ENCODE measurements at places on chromosomes 16 and 17. TPM values are rescaled to one million over a fixed set of nuclear protein-coding genes. Genes with fewer than 3 reads are reported as not detected.

GRCh38 chr16:21997697-21998480 lies 3.0 kb downstream of the PDZD9 start:
- no peaks in the 10 kb centered on the region for H3K27me3 ChIP-seq
- H3K36me3 ChIP-seq: no peaks in the 10 kb centered on the region
- H3K4me3 ChIP-seq: no peak overlapping the region
- peaks cover 12% of the 10 kb centered on the region for H3K4me1 ChIP-seq
- peak; percentile 19 for DNase-seq
- H3K27ac ChIP-seq: peak overlapping the region; percentile 34

- no peaks in the 10 kb centered on the region for H3K36me3 ChIP-seq
- no peaks in the 10 kb centered on the region for H3K27me3 ChIP-seq
- no peak for DNase-seq
- peaks cover 14% of the 10 kb centered on the region for H3K4me1 ChIP-seq
Measured at GRCh38 chr17:66943484-66943883, 21.0 kb upstream of the CACNG4 start.

GRCh38 chr16:57591086-57591869 lies 37.2 kb upstream of the ADGRG1 start:
- no peak overlapping the region for H3K4me3 ChIP-seq
- H3K27ac ChIP-seq: no peak overlapping the region
- H3K4me1 ChIP-seq: peaks cover 8% of the 10 kb centered on the region
- DNase-seq: peak; percentile 81

- H3K36me3 ChIP-seq: no peaks in the 10 kb centered on the region
- no peak overlapping the region for H3K4me3 ChIP-seq
- H3K4me1 ChIP-seq: no peaks in the 10 kb centered on the region
- no peak overlapping the region for H3K27ac ChIP-seq
- H3K27me3 ChIP-seq: no peaks in the 10 kb centered on the region
Measured at GRCh38 chr17:73652886-73653480, 8.7 kb upstream of the SDK2 start.

- H3K4me1 ChIP-seq: no peaks in the 10 kb centered on the region
- H3K27me3 ChIP-seq: no peaks in the 10 kb centered on the region
- no peak overlapping the region for H3K27ac ChIP-seq
- H3K4me3 ChIP-seq: no peak overlapping the region
Measured at GRCh38 chr17:68903286-68903685, 51.9 kb downstream of the ABCA8 start.

The IL34 gene
- total RNA-seq: not detected

GRCh38 chr17:47924785-47925677 lies 16.3 kb upstream of the PNPO start:
- no peaks in the 10 kb centered on the region for H3K4me1 ChIP-seq
- peaks cover 88% of the 10 kb centered on the region for H3K36me3 ChIP-seq
- no peak overlapping the region for H3K27ac ChIP-seq
- H3K27me3 ChIP-seq: no peaks in the 10 kb centered on the region
- no peak for DNase-seq

The CTRL gene
- 11.0 TPM for total RNA-seq

DNA sequence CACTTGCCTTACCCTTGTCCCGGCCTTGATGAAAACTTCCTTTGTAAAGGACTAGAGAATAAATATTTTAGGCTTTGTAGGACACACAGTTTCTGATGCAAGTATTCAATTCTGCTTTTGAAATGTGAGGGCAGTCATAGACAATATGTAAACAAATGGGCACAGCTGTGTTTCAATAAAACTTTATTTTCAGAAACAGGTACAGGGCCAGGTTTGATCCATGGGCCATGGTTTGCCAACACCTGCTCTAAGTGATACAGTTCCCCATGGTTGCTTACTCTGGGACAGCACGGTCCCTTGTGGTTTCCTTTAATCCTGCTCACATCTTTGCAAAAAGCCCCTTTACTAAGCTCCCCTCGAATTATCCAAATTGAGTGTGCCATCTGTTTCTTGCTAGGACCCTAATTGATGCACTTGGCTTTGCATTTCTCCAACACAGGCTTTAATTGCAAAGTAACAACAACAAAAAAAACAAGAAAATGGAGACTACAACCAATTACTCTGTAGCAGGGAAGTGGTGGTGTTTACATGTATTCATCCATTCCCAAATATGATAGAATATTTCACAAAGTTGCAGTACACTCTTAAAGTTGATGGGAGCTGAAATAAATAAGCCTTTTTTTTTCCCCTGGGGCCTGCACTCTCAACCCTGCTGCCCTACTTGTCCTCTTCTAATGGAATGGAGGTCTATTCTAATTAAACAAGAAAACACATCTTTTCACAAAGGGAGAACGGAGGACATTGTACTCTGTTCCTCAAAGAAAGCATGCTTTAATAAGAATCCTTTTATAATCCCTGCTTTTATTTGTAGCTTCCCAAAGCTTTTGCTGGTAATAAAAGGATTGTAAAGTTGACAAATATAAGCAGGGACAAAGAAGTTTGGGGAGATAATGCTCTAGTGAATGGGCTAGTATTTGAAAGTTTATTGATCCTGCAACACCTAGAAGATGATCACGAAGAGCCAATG lies 37.7 kb upstream of the TOX3 start:
- no peak for DNase-seq
- peaks cover 5% of the 10 kb centered on the region for H3K4me1 ChIP-seq
- H3K27ac ChIP-seq: no peak overlapping the region
- no peaks in the 10 kb centered on the region for H3K36me3 ChIP-seq
- H3K27me3 ChIP-seq: no peaks in the 10 kb centered on the region

The ZG16B gene
- total RNA-seq: not detected

DNA sequence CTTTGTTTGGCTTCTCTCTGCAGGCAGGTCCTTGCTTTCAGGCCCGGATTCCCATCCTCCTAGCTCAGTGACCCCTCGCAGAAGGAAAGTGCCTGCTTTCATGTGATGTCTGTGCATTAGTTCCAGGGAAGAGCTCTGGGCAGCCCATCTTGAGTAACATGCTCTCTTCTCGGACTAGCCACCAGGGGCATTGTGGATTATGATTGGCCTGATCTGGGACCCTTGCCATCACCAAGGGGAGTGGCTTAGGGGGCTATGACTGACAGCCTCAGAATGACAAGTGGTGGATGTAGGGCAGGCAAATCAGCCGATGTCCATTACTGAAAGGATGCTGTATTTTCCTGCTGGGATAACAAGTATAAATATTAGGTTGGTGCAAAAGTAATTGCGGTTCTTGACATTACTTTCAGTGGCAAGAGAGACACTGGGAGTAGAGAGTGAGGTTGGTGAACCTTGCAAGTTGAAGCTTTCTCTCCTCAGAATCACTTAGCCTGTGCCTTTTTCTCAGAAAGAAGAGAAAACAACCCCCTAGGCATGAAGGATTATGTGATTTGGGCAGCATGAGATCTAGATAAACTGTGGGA lies 71.5 kb upstream of the MPHOSPH6 start:
- H3K36me3 ChIP-seq: no peaks in the 10 kb centered on the region
- DNase-seq: no peak
- H3K4me3 ChIP-seq: no peak overlapping the region
- no peaks in the 10 kb centered on the region for H3K27me3 ChIP-seq
- no peak overlapping the region for H3K27ac ChIP-seq

DNA sequence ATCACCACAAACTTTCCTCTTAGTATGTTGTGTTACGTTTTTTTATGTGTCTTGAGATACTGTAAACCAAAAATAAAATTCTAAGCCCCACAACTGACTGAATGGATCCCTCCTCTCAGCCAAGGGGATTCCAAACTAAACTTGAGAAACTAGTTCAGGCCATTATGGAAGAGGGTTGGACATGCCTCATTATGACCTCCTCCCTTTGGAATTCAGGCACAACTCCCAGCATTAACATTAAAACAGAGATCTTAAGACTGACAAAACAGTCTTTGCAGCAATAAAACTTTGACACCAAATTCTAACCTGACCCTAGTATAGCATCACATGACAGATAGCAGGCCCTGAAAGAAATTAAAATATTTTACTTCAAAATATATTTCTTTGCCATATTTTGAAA lies 51.1 kb upstream of the SLC47A1 start:
- DNase-seq: no peak
- H3K27me3 ChIP-seq: no peaks in the 10 kb centered on the region
- no peaks in the 10 kb centered on the region for H3K36me3 ChIP-seq
- H3K4me1 ChIP-seq: peaks cover 24% of the 10 kb centered on the region
- no peak overlapping the region for H3K4me3 ChIP-seq
- H3K27ac ChIP-seq: peak overlapping the region; percentile 60

GRCh38 chr16:56625140-56625942 lies at the start of gene MT1E:
TSS of gene MT1E (plus strand) at chr16:56625781. CDS start at chr16:56625852, 71 bp downstream.
- peaks cover 10% of the 10 kb centered on the region for H3K4me1 ChIP-seq
- peak within 1 kb of the TSS; percentile 97 for H3K27ac ChIP-seq
- DNase-seq: peak; percentile 93
- no peaks in the 10 kb centered on the region for H3K36me3 ChIP-seq

DNA sequence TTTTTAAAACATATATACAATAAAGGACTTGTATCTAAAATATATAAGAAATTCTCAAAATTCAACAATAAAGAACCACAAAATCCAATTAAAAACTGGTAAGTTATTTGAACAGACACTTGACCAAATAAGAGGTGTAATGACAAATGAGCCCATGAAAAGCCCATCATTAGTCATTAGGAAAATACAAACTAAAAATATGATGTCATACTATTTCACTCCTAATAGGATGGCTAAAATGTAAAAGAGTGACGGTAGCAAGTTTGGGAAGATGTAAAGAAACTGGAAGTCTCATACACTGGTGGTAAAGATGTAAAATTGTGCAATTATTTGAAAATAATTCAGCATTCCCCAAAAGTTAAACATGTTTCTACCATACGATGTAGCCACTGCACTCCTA lies 1095.3 kb upstream of the CDH8 start:
- H3K4me1 ChIP-seq: no peaks in the 10 kb centered on the region
- DNase-seq: no peak

- H3K27me3 ChIP-seq: no peaks in the 10 kb centered on the region
- H3K36me3 ChIP-seq: peaks cover 93% of the 10 kb centered on the region
Measured at GRCh38 chr16:89536886-89537548, 23.5 kb upstream of the RPL13 start.

DNA sequence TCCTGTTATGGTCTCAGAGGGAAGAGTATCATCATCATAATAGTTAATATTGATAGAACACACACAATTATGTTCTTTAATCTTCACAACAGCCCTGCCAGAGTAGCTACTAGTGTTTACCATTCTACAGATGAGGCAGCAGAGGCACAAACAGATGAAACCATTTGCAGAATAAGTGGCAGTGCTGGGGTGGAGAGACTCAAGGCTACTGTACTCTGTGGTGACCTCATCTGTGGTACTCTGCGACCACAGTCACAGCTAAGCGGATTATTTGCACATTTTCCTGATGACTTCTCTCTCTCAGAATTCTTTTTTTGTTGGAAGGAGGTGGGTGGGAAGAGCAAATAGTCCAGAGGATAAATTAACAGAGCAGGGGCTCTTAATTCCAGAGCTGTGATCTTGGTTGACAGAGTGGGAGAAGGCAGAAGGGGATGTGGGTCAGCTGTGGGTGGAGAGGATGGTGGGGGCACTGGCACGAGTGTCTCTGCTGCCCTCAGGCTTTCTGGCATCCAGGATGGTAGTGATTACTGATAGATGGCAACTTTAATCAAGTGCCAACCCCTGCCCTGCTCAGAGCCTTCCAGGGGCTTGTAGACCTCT lies 41.8 kb downstream of the MRM1 start:
- H3K4me1 ChIP-seq: peaks cover 16% of the 10 kb centered on the region
- no peak overlapping the region for H3K4me3 ChIP-seq
- no peaks in the 10 kb centered on the region for H3K36me3 ChIP-seq
- H3K27me3 ChIP-seq: peaks cover 71% of the 10 kb centered on the region
- H3K27ac ChIP-seq: no peak overlapping the region

DNA sequence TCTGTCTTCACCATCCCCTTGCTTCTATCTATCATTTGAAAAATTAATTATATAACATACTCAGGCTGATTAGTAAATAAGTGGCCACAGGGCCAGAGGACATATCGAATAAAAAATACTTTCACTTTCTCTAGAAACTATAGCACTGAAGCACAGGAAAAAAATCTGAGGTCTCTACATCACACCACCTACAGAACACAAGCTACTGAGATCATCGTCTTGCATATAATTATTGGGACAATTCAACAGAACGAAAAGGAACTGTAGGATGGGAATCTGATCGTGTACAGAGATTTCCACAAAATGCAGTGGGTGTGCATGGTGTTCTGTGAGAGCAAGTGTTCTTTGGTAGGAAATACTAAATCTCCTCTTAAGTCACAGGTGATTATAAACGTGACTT lies 289.6 kb upstream of the ERCC4 start:
- H3K4me3 ChIP-seq: no peak overlapping the region
- no peaks in the 10 kb centered on the region for H3K4me1 ChIP-seq
- H3K27me3 ChIP-seq: no peaks in the 10 kb centered on the region
- DNase-seq: no peak
- H3K27ac ChIP-seq: no peak overlapping the region
- H3K36me3 ChIP-seq: no peaks in the 10 kb centered on the region

DNA sequence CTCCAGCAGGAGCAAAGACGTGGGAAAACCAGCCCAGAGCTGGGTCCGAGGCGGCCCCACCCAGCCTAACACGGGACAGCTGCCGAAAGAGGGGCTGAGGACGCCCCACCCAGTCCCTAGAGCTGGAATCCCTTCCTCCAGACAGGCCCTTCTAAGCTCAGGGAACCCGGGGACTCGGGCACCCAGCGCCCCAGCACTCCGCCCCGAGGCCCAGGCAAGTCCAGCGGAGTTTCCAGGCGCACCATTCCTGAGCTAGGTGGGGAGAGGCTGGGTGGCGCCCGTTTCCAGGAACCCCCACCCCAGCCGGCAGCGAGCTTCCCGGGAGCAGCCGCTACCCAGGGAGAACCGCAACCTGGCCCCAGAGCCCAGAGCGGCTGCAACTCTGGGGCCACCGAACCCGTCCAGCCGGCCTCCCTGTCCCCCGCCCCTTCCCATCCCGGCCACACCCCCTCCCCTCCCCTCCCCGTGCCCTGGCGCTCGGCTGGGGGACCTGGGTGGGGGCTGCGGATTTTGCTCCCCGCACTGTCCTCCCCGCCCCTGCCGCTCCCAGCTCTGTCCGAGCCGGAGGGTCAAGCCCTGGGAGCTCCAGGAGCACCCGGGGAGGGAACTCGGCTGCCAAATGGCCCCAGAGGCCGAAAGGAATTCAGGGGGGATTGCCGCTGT lies 536 bp downstream of the TMC6 start:
- H3K4me3 ChIP-seq: peak overlapping the region; percentile 88
- H3K36me3 ChIP-seq: peaks cover 32% of the 10 kb centered on the region
- peaks cover 56% of the 10 kb centered on the region for H3K4me1 ChIP-seq
- H3K27me3 ChIP-seq: peaks cover 5% of the 10 kb centered on the region

GRCh38 chr17:53979991-53980390 lies 157.3 kb downstream of the KIF2B start:
- H3K27ac ChIP-seq: no peak overlapping the region
- no peaks in the 10 kb centered on the region for H3K4me1 ChIP-seq
- no peak overlapping the region for H3K4me3 ChIP-seq

DNA sequence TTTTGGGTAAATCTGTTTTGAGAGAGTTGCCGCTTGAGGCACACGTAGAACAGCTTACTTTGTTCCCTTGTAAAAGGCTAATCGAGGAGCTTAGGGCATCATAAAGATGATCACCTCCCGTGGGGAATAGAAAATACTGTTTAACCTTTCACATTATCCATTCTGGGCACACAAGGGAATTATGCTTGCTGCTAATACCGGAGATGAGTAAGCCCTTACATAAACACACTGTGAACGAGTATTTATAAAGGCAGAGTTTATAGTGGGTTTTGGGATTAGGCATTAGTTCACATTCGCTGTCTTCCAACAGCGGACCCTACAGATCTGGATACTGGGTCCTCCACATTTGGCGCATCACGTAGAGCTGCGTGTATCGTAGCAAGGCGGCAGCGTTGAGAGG lies 51.2 kb upstream of the CNTNAP4 start:
- no peaks in the 10 kb centered on the region for H3K36me3 ChIP-seq
- no peak overlapping the region for H3K4me3 ChIP-seq
- no peaks in the 10 kb centered on the region for H3K27me3 ChIP-seq
- no peaks in the 10 kb centered on the region for H3K4me1 ChIP-seq
- no peak for DNase-seq

The YBX2 gene
- total RNA-seq: not detected
